ENCODE measurements at places on chromosomes 11 and 22.

DNA sequence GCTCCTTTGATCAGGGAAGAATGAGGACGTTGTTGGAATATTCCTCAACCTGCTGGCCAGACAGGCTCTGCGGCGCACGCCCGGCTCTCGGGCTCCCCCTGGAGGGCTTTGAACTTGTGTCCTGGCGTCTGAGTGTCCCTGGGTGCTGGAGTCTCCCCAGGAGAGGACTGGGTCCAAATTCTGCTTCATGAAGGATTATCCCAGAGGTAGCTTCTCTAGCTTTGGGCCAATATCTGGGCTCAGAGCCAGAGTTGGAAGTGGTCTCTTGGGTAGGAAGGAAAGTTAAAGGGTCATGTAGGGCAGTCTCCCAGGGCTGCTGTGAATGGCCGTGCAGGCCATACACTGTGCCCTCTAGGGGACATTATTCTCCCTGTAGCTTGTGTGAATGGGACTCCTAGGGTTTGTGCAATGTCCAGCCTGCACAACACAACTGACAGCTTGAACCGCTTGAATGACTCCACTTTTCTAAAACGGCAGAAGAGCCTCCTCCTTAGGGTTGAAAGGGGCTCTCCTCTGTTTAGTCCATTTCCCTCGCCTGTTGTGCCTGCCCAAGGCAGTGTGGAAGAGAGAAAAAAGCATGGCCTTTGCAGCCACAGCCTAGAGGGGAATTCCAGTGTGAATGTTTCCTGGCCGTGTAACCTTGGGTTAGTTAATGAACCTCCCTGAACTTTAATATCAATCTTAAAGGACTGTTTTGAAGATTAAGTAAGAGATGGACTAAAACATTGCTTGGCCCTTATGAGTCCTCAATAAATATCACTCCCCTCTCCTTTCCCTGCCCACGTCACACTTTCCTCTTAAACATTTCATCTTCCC, 111.2 kb upstream of the THY1 start:
- DNase-seq = peak; percentile 19

DNA sequence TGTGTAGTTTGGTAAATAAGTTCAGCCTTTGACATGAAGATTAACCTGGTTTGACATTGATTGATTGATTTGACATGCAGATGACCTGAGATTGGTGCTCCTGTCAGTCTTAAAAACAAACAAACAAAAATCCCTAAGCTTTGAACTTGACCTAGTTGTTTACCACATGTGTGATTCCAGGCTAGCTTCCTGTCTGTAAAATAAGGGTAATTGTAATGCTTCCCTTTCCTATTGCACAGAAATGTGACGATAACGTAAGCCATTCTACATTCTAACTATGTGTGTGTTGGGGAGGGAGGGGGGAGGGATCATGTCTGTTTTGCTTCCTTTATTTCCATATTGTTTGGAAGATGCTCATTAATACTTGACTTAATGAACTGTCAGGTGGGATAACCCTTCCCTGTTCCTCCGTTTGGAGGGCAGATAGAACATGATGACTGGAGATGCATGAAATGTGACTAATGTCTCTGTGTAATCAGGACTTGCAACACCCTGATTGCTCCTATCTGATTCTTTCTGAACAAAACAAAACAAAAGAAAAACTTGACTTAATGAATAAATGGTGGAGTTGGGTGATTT, 106.1 kb upstream of the CLMP start:
- DNase-seq = no peak

DNA sequence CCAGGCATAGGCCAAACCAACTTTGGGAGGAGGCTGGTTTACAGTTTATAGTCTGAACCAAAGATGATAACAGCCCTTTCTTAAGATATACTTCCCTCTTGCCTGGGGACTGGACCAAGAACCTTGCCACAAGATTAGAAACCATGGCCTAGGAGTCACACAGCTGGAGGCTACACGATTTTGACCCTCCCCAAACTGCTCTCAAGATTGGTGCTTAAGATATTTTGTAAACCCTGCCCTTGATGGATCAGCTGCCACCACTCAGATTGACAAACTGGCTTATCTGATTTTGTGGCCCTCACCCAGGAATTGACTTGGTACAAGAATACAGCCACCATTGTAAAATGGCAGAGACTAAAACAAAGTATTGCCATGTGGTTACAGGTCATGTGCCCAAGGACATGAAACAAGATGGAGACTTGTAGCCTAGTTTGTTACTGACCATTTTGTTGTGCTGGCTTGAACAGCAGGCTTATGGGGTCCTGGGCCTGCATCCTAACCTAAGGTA, 17.4 kb upstream of the EI24 start:
- no peak for DNase-seq

GRCh38 chr11:11461473-11461872, 108.4 kb upstream of the CSNK2A3 start:
- no peak for DNase-seq

DNA sequence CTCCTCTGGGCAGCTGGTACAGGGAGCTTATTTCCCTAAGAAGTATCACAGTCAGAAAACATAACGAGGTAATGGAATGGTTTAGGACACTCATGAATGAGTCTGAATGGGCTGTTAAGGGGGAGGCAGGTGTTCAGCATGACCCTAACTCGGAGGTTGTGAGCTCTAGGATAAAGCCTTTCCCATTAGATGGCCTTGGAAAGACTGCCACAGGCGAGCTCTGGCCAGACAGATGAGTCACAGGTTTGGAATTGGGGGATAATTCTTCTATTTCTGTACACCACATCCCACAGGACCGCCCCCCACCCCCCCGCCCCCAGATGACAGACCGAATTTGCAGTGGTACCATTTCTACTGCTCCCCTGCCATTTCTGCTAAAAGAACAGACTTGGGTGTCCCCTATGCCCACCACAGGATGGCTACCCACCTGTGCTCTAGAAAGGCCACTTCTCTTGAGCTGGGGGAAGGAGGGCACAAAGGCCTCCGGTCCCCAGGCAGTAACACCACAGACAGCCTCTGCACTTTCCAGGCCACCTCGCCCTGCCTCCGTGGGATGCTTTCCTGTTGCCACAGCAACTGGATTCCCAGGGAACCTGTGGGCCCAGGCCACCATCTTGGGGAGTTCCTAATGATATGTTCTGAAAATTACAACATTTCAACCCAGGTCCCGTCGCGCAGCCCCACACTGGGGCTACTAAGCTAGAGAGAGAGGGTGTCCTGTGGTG, 76.7 kb downstream of the TRIM29 start:
- DNase-seq = no peak

- DNase-seq = no peak
These were observed 4.7 kb downstream of the CD5 start for GRCh38 chr11:61106894-61107470.

DNA sequence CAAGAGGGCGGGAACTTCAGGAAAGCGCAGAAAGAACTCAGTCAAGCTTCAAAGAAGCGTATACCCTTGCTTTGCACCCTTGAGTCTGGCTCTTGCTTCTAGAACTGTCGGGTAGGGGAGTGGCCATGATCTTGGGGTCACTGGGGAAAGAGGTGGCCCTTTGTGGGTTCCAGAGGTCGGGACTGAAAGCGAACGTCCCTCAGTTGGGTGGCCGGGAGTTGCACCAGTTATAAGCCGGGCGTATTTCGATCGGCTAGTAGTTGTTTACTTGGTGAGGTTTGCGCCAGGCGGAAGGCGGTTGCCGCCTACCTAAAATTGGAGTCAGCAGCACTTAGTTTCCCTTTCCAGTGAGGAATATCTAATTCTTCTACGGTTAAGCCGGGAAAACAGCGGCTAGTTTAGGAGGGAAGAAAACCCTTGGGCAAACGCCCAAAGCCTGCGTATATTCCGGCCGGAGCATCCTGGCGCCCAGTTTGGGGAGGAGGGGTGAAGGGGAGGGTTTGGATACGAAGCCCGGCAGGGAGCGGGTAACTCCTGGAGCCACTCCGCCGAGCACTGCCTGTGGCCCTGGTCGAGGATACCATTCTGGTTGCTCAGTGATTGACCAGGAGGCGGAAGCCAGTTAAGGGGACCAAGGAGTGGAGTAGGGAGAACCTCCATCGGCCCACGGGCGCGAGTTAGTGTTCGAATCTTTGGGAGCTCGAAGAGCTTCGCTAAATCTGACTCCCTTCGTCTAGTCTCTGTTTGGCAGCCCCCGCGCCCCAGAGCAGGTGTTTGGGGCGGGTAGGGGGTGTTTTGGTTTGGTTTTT, 807 bp upstream of the WT1 start:
- DNase-seq = no peak
